ENCODE measurements at places on chromosomes 1 and 21. TPM values are rescaled to one million over a fixed set of nuclear protein-coding genes. Genes with fewer than 3 reads are reported as not detected.

GRCh38 chr21:15651172-15651571, 78.6 kb upstream of the USP25 start:
- DNase-seq = no peak

DNA sequence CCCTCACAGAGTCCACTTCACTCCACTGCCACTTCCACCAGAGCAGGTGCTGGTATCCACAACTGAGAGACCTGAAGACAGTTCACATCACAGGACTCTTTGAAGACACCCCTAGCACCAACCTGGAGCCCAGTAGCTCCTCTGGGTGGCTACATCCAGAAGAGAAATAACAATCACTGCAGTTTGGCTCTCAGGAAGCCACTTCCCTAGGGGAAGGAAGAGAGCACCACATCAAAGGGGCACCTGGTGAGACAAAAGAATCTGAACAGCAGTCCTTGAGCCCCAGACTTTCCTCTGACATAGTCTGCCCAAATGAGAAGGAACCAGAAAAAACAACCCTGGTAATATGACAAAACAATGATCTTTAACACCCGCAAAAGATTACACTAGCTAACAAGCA, 113.2 kb downstream of the TENT5C start:
- no peak for DNase-seq

GRCh38 chr1:45887156-45887842, 83.9 kb downstream of the MAST2 start:
- DNase-seq = no peak

- DNase-seq = no peak
Measured at GRCh38 chr1:214317300-214317699, 36.3 kb downstream of the SMYD2 start.

- no peak for DNase-seq
Measured at GRCh38 chr1:100759188-100759587, 39.6 kb downstream of the VCAM1 start.

DNA sequence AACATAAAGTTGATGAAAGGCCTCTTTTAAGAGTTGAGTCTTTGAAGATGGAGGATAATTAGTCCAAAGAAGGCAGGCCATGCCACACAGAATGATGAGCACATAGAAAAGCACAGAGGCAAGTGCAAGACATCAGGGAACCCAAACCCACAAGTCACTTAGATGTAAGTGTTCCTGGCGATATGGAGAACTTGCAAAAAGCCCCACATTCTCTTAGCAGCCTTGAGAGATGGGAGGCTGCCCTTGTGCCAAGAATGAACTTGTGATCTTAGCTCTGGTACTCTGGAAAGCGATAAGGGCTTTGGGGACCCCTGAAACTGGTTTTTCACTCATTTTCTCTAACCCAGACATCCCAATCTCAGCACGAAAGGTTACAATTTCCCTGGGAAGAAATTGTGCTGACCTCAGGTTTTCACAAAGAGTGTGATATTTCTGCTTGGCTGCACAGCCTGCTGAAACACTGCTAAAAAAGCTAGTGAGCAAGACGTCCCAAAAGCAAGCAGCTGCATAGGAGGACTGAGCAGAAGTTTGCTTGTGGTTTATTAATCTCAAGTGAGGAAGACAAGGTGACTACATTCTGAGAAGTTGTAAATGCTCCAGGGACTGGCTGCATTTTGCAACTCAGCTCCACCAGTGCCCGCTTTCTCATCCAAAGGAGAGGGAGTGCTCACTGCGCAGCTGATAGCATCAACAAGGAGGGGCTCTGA, 496.9 kb upstream of the CAMK1G start:
- DNase-seq = no peak

DNA sequence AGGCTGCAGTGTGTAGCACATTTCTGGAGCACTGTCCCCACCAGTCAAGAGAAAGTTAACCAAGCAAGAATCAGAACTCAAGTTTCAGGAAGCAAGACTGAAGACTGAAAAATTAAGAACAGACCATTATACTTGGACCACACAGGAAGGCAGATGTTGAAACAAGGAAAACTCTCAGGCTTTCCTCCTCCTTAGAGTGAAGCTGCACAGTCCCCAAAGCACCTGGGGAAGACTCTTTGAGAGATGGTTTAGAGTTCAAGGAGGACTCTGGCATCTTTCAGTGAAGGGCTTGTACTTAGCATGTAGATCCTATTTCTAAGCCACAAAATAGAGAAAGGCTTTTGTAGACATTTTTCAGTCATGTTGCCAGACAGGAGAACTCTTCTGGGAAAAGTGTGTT, 113.7 kb upstream of the KCTD3 start:
- no peak for DNase-seq

DNA sequence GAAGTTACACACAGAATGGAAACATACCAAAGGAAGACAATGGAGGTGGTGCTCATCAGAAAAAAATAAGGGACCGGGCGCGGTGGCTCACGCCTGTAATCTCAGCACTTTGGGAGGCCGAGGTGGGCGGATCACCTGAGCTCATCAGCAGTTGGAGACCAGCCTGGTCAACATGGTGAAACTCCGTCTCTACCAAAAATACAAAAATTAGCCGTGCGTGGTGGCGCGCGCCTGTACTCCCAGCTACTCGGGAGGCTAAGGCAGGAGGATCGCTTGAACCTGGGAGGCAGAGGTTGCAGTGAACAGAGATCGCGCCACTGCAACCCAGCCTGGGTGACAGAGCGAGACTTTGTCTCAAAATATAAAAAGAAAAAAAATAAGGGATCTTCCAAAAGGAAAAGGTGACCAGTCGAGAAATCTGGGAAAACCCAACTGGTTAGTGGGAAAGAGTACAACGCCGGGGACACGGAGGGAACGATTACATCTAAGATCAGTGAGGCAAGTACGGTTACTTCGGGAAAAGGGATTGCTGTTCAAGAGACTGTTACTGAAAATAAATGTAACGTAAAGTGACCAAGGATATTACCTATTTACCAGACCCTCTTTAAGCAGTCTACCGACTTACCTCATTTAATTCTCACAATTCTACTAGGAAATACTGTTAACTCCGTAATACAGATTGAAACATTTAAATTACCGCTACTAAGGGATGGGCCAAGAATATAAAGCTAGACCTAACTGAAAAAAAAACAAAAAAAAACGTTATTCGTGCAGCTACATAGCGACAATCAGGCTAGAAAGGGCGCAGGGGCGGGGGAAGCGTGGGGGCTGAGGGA, 822 bp downstream of the CCT3 start:
- no peak for DNase-seq

DNA sequence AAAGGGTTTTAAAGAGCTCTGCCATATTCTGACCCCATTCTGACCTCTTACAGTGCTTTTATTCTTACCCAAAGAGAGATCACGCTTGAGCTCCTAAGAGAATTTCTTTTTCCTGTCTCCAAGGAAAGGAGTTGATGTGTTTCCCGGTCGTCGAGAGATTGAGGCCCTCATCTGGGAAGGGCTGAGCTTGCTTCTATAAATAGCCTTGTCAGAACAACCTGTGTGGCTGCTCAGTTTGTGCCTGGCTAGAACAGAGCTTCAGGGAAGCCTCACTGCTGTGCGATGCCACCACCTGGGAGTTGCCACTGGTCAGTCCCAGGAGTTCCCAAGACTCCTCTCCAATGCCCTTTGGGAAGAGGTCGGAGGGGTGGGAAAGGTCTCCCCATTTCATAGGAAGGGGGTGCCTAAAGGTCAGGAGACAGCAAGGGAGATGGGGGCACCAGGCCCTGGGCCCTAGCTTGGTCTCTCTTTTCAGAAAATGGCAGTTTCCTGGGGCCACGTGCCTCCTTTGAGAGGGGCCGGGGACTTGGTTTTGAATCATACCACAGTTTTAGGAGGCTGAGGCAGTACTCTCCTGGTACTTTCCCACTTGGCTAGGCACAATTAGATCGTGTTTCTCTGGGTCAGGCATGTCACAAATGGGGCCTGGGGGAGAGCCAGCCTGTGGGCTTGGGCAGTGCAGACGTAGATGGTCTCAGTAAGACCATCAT, 52.1 kb downstream of the EIF2D start:
- DNase-seq = no peak

GRCh38 chr1:182203191-182203875, 141.8 kb upstream of the ZNF648 start:
- no peak for DNase-seq

DNA sequence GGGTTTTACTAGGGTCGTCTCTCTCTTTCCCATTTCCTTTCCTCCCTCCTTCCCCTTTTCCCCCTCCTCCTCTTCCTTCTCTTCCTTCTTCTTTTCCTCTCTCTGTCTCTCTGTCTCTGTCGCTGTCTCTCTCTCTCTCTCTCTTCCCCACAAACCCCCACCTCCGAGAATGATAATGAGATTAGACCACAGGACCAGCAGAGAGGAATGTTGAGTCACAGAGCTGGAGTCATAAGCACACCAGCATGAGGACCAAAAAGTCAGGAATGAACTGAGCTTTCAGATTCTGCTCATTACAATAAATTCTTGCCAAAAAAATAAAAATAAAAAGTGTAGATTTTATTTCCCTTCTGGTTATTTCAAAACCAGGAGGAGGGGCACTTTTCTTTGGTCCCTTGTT, 377.4 kb downstream of the LTN1 start:
- no peak for DNase-seq

- DNase-seq = no peak
Measured at GRCh38 chr21:20617130-20617529, 381.1 kb upstream of the NCAM2 start.

DNA sequence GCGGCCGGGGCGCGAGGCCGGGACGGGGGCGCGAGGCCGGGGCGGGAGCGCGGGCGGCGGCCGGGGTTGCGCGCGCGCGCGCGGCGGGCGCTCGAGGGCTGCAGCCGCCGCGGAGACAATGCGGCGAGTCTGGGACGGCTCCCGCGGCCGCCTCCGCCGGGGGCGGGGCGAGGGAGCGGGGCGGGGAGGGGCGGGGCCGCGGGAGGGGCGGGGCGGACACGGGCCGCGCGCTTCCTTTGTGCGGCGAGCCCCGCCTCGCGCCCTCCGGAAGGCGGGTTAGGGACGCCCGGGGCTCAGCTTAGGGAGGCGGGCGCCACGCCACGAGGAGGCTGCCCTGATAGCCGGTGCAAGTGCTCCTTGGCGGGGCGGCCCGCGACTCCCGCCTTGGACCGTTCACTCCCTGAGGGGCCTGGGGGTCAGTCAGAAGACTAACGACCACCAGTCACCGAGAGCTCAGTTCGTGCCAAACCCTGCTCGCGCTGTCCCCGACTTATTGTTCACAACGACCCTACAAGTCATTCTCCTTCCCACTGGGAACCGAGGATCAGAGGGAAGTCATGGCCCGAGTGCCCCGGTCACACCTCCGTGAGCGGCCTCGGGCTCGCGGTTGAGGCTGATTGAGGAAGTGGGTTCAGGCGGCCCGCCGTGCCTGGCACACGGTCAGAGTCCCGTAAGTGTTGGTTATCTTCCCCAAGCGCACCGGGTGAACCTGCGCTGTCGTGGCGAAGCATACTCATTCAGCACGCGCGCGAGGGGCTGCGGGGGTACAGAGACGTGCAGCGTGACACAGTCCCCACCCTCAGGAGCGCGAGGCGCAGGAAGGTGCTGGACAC, 29.1 kb upstream of the A3GALT2 start:
- DNase-seq = peak; percentile 94

DNA sequence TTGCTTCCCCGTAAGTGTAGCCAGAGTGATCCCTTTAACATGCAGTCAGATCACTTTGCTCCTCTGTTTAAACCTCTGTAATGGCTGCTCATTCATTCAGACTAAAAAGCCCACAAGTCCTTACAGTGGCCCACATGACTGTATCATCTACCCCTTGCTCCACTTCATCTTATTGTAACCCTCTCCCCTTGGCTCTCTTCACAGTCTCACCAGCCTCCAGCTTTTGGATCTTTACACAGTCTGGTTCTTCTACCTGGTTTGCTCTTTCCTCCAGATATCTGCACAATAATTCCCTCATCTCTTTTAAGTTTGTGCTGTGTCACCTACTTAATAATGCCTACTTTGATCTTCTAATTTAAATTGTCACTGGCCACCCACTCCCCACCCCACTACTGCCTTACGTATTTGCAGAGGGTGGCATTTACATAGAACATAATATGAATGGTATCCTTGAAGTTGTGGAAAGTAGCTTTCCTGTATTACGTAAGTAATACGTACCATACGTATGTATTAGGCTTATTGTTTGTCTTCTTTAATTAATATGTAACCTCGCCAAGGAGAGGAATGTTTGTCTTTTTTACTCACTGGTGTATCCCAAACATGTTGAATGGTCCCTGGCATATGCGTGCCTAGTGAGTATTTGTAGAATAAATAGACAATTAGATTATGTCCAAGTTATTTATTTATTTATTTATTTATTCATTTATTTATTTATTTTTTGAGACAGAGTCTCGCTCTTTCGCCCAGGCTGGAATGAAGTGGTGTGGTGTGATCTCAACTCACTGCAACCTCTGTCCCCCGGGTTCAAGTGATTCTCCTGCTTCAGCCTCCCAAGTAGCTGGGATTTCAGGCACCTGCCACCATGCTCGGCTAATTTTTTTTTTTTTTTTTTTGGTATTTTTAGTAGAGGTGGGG, 48.6 kb downstream of the TSNAX start:
- no peak for DNase-seq

GRCh38 chr1:56151402-56151801, 428.0 kb downstream of the PLPP3 start:
- DNase-seq = no peak

CELF3 gene
- not detected for total RNA-seq

SPRR1A gene
- not detected for total RNA-seq

SPAG17 gene
- total RNA-seq = not detected

CAPN8 gene
- 0.45 TPM for total RNA-seq

Measured in aorta (tissue), 5 donors.